ENCODE measurements at places on chromosomes 1 and 21.

DNA sequence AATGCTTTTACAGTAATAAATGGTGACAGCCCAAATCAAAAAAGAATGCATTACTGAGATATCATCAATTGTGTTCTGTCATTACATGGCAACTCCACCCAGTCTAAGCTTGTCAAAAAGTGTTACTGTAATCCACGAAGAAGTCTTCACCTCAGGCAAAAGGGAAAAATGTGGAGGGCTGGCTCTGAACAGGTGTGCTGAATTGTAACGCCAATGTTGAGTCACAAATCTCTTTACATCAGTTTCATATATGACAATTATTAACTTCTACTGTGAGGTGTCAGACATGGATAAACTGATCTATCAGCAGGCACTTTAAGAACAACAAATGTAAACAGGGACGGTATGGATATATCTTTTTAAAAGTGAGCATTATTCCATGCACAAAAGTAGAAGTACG lies 98.5 kb upstream of the DMRTA2 start:
- DNase-seq = no peak

DNA sequence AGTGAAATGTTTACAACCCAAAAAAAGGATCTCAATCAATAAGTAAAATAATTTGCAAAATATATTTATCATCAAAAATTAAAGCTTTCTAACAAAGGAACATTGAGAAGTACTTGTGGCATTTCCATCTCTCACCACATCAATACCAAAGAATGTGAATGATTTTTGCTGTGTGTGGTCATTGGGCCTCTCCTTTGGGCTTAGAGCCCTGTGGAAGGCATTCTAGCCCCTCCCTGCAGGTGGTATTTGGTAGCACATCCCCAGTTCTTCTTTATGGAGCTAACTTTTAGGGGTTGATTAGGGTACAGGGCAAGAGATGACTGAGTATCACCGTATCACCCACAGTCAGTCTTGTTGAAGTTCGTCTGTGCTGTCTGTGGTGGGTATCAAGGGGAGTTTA lies 294.1 kb upstream of the SGIP1 start:
- DNase-seq = no peak

GRCh38 chr1:97066860-97067259 lies 345.3 kb downstream of the PTBP2 start:
- DNase-seq = peak; percentile 41

GRCh38 chr1:45325851-45326506 lies 716 bp upstream of the HPDL start:
- DNase-seq = no peak

GRCh38 chr1:180287988-180288705 lies 58.1 kb downstream of the LHX4 start:
- no peak for DNase-seq

DNA sequence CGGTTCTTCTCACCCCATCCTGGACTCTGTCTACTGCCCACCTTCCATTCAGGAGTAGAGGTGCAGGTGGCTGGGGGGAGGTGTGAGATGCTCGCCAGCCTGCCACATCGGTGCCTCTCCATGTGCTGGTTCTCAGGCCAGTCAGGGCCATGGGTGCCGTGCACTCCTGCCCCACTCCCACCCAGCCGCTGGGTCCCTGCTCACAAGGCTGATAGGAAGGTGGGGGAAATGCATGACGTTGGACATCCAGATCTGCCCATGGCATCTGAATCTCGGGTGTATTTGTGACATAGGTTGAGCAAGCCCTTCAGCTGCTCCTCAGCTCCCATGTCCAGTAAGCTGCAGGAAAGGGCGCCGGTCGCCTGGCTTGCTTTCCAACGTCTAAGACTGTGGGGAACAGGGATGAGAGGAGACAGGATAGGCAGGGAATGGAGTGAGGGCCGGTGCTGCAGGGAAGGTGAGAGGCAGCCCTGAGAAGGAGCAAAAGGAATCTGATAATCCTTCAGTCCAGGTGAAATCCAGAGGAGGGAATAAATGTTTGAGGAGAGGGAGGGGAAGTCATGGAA lies 11.8 kb downstream of the S100A7A start:
- no peak for DNase-seq

- no peak for DNase-seq
Observed at GRCh38 chr1:228883535-228883934, 148.3 kb downstream of the RHOU start.

- no peak for DNase-seq
Observed at GRCh38 chr1:15180189-15180588, 26.6 kb downstream of the TMEM51 start.

DNA sequence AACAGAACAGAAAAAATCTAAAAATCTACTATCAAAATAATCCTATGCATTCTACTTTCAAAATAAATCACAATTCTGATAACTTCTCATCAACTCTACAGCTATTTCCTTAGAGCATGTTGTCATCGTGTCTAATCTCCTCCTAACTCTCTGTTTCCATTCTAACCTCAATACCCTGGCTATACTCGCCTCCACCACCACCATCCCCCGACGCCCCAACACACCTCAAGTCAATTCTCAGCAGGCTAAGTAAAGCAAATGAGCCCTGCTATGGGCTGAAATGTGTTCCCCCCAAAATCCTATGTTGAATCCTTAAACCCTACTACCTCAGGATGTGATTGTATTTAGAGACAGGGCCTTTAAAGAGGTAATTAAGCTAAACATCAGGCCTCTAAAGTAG lies 34.6 kb downstream of the NRDC start:
- no peak for DNase-seq

DNA sequence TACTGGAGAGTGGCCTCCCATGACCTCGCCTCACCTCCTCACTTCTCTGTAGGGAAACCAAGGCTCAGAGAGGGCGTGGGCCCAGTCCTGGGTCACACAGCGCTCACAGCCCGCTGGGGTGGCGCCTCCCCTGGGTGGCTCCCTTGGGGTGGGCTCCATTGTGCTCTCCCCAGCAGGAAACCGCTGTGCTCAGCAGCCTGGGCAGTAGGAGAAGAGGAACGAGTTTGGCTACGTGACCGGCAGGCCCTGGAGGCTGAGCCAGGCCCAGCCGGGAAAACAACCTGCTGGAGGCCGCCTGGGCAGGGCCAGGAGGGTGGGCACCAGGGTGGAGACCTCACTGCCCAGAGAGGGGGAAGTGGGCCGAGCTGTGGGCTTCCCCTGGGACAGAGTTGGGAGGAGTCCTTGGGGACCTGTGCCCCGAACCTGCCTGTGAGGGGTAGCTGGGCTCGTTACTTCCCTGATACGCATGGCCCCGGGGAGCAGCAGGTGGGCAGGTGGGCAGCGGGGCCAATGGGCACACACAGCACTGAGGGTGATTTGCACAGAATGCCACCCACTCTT lies 15.0 kb upstream of the FAM131C start:
- no peak for DNase-seq

- DNase-seq = no peak
Observed at GRCh38 chr1:232192781-232193450, 437.0 kb downstream of the SIPA1L2 start.

- DNase-seq = no peak
Observed at GRCh38 chr1:239795304-239795703, 296.4 kb upstream of the FMN2 start.

- no peak for DNase-seq
Observed at GRCh38 chr1:161139766-161140165, 7.3 kb upstream of the DEDD start.

DNA sequence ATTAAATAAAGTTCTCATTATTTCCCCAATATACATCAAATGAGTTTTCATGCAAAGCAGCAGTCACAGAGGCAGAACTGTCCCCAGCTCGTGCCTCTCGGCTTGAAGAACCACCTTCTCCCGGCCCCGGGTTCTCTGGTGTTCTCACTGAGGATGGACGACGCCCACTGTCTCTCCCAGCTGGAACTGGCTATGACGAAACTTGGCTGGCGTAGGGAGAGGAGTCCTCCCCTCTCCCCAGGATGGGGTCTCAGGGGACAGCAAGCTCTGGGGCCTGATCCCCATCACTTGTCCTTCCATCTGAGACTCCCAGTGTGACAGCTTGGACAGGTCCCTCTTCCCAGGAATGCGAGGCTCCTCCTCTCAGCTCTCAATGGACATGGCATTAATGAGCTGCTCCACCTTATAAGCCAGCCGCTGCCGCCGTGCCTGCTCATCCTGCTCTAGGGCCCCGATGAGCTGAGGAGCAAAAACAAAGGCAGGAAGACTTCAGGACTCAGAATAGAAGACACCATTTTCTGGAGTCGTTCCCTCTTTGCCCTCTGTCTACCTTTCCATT lies 116.0 kb upstream of the CD34 start:
- no peak for DNase-seq

DNA sequence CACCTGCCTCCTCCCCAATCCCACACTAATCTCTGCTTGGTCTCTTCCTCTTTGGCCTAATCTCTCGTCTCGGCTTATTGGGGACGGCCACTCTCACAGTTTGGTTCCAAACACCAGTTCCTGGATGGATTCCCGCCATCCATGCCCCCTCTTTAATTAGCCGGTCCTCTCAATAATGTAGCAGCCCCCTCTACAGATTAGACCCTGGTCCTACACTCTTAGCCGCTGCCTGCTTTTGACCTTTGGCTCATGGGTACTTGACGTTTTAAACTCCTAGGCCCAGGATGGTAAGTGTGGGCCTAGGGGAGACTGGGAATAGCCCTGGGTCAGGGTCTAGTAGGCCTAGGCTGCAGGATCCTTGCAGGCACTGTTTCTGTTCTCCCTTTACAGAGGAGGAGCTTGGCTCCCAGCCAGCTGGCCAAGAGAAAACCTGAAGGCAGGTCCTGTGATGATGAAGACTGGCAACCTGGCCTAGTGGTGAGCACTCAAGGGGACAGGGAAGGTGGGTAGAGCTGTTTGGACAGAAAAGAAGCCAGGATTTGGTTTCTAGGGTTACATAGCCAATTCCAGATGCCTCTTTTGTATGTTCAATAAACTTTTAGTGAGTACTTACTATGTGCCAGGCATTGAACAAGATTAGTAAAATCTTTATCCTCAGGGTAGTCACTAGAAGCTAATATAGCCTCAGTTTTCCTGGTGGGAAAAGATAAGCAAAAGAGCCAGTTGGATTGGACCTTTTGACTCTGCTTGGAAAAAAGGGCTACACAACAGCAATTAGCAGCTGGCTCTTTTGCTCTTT lies 758 bp downstream of the RAD54L start:
- DNase-seq = peak; percentile 52

DNA sequence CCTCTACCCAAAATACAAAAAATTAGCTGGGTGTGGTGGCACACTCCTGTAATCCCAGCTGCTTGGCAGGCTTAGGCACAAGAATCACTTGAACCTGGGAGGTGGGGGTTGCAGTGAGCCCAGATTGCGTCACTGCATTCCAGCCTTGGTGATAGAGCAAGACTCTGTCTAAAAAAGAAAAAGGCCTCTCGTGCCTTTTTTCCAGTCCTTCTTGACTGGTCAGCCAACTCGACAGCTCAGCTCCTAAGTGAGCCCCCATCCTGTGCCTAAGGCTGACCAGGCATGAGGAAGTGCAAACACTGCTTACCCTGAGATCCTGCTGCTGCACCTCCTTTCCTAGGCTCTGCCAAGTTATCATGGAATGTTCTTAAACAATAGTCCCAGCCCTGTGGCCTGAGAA lies 10.1 kb upstream of the PROK1 start:
- no peak for DNase-seq

DNA sequence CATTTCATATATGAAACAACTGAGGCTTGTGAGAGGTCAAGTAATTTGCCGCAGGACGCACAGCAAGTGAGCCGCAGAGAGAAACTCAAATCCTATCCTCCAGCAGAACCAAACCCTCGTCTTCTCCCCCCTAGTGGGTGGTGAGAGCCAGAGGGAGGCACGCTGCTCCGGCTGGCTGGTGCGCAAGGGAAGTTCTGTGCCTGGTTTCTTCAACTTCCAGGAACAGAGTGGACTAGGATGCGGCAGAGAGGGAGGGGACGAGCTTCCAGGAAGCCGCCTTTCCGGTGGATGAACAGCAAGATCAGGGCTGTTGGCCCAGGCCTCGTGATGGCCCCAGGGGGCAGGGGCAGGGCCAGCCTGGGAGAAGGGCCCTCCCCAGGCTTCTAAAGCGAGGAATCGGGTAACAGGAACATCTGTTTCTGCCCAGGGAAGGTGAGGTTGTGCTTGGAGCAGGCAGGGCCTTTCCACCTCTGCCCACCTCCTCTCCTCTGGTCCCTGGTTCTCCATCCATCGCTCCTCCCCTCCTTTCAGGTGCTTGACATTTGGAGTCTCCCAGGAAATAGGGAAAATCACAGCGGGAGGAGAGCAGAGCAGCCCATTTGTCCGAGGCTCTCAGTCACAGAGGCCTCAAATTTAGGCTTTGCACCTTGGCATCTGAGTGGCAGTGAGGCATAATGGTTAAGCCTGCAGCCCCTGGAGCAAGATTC lies 16.8 kb upstream of the PDIK1L start:
- no peak for DNase-seq

GRCh38 chr1:106978477-106979322 lies 77.8 kb upstream of the PRMT6 start:
- DNase-seq = no peak

- no peak for DNase-seq
Observed at GRCh38 chr1:21913763-21914162, 23.3 kb downstream of the HSPG2 start.

DNA sequence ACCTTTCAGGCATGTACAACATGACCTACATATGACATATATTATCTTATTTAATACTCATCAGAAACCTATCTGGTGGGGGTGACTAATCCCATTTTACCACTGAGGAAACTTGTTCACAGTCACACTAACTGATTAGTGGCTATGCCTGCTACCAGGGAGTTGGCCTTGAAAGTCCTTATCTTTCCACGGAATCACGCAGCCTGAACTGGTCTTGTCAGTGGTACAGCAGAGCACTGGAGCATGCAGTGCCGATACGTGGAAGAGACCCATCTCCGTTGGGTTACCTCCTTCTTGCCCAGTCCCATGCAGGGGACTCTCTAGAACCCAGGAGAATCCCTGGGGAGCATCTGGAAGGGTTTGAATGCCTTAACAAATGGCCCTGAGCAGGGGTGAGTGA lies 8.2 kb downstream of the HSD3B1 start:
- DNase-seq = no peak

- DNase-seq = no peak
Observed at GRCh38 chr1:9670085-9670484, 18.6 kb downstream of the PIK3CD start.

DNA sequence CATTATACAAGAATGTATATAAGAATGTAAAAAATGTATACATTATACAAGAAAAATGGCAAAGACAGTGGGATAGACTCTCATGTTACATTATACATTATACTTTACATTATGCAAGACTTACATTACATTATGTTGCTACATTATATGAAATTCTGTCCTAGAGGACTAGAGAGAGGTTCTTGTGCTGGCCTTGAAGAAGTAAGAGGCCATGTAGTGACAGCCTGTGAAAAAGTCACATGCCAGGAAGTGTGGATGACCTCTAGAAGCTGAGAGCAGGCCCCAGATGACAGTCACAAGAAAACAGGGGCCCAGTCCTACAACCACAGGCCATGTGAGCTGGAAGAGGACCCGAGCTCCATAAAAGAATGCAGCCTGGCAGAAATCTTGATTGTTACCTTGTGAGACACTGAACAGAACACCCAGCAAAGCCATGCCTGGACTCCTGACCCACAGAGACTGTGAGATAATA lies 30.5 kb upstream of the AHCYL1 start:
- DNase-seq = no peak

DNA sequence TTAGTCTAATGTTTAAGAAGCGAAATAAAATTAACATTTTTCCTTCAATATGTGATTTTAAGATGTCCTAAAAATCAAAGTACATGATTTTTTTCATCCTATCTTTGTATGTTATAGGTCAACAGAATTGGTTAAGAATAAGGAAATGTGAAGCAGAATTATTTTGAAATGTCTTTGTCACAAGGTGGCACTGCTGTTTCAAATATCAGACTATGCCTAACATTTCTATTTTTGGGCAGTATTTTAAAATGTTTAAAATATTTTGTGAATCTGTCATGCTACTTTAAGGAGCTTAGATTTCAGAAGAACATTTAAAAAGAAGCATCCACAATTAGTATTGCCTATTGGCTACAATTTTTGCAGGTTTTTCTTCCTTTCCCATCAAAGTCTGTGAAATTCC lies 38.7 kb downstream of the AMY1C start:
- DNase-seq = no peak
